T-helper 17 cell (primary cell): ENCODE measurements at places on chromosomes 12 and 14. TPM values are rescaled to one million over a fixed set of nuclear protein-coding genes. Genes with fewer than 3 reads are reported as not detected.

The RPL10L gene
- not detected for total RNA-seq

The TRIP11 gene
- total RNA-seq = 45.1 TPM

The RNASE3 gene
- not detected for total RNA-seq

The LTBR gene
- total RNA-seq = 0.47 TPM

The NEUROD4 gene
- total RNA-seq = not detected

The AHNAK2 gene
- not detected for total RNA-seq

The EXOC3L4 gene
- total RNA-seq = not detected

The GPRC5A gene
- 0.02 TPM for total RNA-seq

The CHGA gene
- total RNA-seq = not detected

The ANO2 gene
- total RNA-seq = not detected

The OR6C74 gene
- not detected for total RNA-seq

GRCh38 chr14:91953170-91953985 lies 5.9 kb upstream of the FBLN5 start:
- DNase-seq = no peak
- H3K4me1 ChIP-seq = no peaks in the 10 kb centered on the region
- H3K36me3 ChIP-seq = no peaks in the 10 kb centered on the region
- H3K27ac ChIP-seq = no peak overlapping the region
- H3K27me3 ChIP-seq = peaks cover 33% of the 10 kb centered on the region

DNA sequence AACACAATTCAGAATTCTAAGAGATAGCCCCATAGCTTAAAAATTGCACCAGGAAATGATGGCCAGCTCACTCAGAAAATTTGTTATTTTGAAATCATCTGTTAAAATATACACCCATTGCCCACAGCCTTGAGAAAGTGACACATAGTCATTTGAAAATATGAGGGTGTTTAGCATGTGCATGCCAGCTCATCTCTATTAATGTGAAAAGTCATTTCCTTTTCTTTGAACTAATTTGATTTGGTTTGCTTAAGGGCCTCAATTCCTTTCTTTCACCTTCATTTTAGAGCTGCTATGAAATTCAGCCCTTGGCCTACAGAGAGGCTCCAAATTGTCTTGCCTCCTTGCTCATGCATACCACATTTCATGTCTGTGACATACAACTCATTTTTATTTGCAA lies 241.4 kb downstream of the PHLDA1 start:
- no peak overlapping the region for H3K4me3 ChIP-seq
- H3K4me1 ChIP-seq = no peaks in the 10 kb centered on the region
- no peak overlapping the region for H3K27ac ChIP-seq
- no peaks in the 10 kb centered on the region for H3K36me3 ChIP-seq
- peaks cover 21% of the 10 kb centered on the region for H3K27me3 ChIP-seq
- no peak for DNase-seq

DNA sequence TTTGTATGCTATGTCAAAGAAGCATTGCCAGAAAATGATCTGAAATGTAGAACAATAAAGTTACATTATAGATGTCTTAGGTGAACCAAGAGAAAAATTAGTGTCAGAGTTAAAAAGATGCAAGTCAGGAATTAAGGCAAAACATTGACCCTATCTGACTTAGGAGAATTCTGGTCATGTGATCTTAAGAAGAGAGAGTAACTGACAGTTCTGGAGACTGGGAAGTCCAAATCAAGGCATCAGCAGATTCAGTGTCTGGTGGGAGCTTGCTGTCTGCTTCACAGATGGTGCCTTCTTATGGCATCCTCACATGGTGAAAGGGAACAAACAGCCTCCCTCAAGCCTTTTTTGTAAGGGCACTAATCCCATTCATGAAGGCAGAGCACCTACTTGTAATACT lies 42.8 kb downstream of the BICD1 start:
- peaks cover 5% of the 10 kb centered on the region for H3K4me1 ChIP-seq
- H3K27ac ChIP-seq = no peak overlapping the region
- no peak for DNase-seq
- no peaks in the 10 kb centered on the region for H3K27me3 ChIP-seq
- H3K4me3 ChIP-seq = no peak overlapping the region

- peaks cover 21% of the 10 kb centered on the region for H3K4me1 ChIP-seq
- peaks cover 51% of the 10 kb centered on the region for H3K27me3 ChIP-seq
- no peak overlapping the region for H3K4me3 ChIP-seq
- no peak overlapping the region for H3K27ac ChIP-seq
Measured at GRCh38 chr14:95315579-95315978, 4.1 kb downstream of the CLMN start.

DNA sequence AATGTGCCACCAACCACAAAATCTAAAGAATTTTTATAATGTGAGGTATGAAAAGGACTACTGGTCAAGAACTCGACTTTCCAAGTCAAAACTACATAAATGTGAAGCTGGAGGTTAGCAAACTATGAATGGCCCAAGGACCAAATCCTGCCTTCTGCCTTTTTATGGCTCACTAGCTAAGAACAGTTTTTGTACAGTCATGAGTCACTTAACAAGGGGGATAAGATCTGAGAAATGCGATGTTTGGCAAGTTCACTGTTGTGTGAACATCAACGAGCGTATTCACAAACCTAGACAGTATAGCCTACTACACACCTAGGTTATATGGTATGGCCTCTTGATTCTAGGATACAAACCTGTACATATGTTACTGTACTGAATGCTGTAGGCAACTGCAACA lies 28.2 kb downstream of the FERMT2 start:
- DNase-seq = no peak
- peaks cover 19% of the 10 kb centered on the region for H3K4me1 ChIP-seq
- no peak overlapping the region for H3K4me3 ChIP-seq
- H3K27ac ChIP-seq = no peak overlapping the region
- peaks cover 2% of the 10 kb centered on the region for H3K36me3 ChIP-seq

DNA sequence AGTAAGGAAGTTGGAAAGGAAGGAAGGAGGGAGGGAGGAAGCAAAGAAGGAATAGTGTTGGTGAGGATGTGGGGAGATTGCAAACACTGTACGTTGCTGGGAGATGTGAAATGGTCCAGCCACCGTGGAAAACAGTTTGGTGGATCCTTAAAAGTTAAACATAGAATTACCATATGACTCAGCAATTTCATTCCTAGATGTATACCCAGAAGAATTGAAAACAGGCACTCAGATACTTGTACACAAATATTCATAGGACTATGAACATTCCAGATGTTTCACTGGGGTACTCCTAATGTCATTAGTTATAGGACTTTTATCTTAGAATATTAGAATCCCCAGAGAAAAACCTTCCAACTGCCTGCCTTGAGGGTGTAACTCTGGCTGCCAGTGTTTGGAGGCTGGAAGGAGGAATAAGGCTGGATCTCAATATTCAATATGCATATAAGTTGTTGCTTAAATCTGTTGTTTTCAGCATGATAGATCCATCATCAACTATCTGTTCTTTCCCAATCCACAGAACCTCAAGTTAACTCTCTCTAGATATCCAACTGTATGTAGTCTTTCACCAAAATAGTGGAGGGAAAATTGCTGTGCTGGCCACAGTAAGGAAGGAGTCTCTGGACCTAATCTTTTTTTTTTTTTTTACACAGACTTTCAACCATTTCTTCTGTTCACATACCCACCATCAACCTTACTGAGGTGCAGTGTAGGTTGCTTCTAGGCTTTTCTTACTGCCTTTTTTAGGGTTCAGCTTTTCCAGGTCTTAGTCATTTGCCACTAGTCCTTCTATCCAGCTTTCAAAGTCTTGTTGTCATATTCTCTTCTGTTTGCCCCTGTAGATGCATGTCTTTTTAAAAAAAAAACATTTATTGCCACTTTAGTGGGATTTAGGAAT lies 94.5 kb downstream of the DNAI7 start:
- H3K36me3 ChIP-seq = peaks cover 5% of the 10 kb centered on the region
- H3K27ac ChIP-seq = no peak overlapping the region
- no peaks in the 10 kb centered on the region for H3K27me3 ChIP-seq
- DNase-seq = no peak

DNA sequence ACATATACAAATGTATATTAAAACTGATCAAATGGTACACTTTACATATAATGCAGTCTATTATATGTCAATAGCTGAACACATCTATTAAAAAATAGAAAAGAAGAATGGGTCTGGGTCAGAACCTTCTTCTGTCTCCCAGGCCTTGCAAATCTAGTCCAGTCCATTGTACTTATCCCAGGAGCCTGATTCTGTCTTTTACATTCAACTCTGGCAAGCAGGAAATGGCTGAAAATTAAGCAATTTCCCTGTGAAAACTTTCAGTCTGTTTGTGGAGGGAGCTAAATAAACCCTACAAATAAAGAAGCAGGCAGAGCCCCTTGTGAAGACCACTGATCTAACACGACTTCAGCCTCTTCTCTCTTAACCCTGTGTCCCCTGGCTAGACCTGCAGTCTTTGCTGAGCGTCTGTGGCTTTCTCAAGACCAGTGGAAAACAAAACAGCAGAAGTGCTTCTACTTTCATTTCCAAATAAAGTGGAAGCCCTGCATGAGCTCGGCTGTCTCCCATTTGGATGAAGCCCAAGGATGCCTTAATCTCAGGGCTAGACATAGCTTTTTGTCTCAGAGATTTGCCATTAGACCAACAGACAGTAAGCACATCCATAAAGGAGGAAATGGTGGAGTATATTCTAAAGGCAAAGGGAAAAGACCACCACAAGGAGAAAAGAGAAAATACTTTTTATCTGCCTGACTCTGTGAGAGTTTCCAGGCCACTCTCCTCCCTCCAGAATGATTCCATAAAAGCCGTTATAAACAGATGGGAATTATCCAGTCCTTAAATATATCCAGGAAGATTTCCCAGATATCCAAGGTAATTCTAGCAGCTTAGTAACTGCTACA lies 48.2 kb downstream of the CRACR2A start:
- no peaks in the 10 kb centered on the region for H3K27me3 ChIP-seq
- H3K4me1 ChIP-seq = peaks cover 29% of the 10 kb centered on the region
- no peaks in the 10 kb centered on the region for H3K36me3 ChIP-seq
- H3K27ac ChIP-seq = no peak overlapping the region
- DNase-seq = no peak

- peaks cover 12% of the 10 kb centered on the region for H3K4me1 ChIP-seq
- DNase-seq = no peak
- peaks cover 68% of the 10 kb centered on the region for H3K27me3 ChIP-seq
- H3K36me3 ChIP-seq = peaks cover 3% of the 10 kb centered on the region
- peak overlapping the region; percentile 90 for H3K4me3 ChIP-seq
Measured at GRCh38 chr14:70188322-70188658, 461 bp downstream of the SLC8A3 start.

DNA sequence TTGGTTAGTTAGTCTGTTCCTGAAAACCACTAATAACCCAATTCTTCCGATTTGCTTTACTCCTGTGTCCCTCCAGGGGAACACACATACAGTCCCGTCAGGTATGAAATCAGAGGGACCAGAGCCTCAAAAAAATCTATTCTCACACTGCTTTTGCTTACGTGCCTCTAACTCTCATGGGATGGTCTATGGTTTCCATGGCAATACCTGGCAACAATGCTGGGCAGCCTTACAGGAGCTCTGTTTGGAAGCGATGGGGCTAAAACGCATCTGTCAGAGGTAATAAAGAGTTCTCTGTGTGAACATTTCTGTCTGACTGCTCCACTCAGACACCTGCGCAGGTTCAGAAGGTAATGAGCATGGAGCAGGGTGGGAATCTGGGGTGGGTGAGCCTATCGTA lies 376.2 kb downstream of the GXYLT1 start:
- no peaks in the 10 kb centered on the region for H3K4me1 ChIP-seq
- H3K36me3 ChIP-seq = no peaks in the 10 kb centered on the region
- no peak for DNase-seq
- H3K27ac ChIP-seq = no peak overlapping the region
- H3K4me3 ChIP-seq = no peak overlapping the region

GRCh38 chr12:106480251-106480650 lies 102.6 kb upstream of the RFX4 start:
- H3K27ac ChIP-seq = no peak overlapping the region
- no peak overlapping the region for H3K4me3 ChIP-seq
- H3K4me1 ChIP-seq = peaks cover 6% of the 10 kb centered on the region
- DNase-seq = no peak

DNA sequence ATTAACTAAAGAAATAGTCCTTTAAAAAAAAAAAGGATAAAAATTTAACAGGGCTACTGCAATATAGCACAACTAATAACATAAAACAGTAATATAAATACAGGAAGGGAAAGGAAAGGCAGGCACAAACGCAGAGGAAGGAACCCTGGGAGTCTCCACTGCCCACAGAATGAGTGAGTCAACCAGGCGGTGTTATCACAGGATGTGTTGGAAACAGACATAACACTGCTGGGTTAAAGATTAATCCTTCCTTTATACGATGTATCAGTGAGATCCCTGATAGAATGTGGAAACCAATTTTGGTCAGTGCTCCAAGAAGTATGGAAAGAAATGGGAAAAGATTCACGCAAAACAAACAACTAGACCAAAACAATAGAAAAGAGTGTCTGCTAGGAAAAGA lies 47.9 kb downstream of the FGD6 start:
- no peak for DNase-seq
- H3K4me3 ChIP-seq = no peak overlapping the region
- no peaks in the 10 kb centered on the region for H3K4me1 ChIP-seq
- no peaks in the 10 kb centered on the region for H3K27me3 ChIP-seq
- H3K36me3 ChIP-seq = peaks cover 3% of the 10 kb centered on the region

DNA sequence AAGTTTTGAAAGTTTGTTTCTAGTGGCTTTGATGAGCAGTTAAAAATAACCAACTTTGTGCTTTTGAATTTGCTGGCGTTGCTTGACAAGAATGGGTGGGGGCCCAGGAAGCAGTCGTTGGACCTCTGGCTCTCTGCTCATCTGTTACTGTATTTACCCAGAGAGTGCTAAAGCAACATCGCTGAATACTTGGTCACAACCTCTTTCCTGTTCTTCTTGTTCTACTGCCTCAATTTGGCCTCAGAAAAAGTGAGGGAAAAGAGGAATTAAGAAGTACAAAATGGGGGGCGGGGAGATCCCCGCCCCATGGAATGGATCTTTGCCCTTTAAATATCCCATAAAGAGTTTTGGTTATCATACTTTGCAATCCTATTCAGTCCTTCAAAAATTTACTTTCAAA lies 221.5 kb upstream of the G2E3 start:
- H3K4me1 ChIP-seq = peaks cover 3% of the 10 kb centered on the region
- H3K4me3 ChIP-seq = no peak overlapping the region
- H3K27ac ChIP-seq = no peak overlapping the region
- peaks cover 13% of the 10 kb centered on the region for H3K27me3 ChIP-seq
- no peaks in the 10 kb centered on the region for H3K36me3 ChIP-seq

DNA sequence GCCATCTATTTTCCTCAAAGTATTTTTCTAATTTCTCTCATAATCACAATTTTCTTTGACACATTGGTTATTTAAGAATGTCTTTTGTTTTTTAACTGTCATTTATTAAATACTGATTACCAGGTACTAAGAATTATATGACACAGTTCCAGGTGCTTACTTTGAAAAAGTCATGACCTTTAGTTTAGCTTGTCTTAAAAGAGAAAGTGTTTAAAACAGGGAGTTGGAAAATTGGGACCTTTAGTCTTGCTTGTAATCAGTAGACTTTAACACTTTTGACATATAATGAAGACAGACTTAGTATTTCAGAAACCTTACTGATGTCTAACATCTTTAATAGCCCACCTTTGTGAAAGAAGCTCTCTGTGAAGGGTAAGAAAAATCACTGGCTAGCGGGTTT lies 19.2 kb downstream of the CREBL2 start:
- peaks cover 10% of the 10 kb centered on the region for H3K36me3 ChIP-seq
- peak overlapping the region; percentile 37 for H3K4me3 ChIP-seq
- H3K27me3 ChIP-seq = no peaks in the 10 kb centered on the region
- peak overlapping the region; percentile 78 for H3K27ac ChIP-seq
